Brain (organoid and tissue), 16 donors: ENCODE measurements at places on chromosomes 2 and 18. TPM values are rescaled to one million over a fixed set of nuclear protein-coding genes. Genes with fewer than 3 reads are reported as not detected.

GRCh38 chr2:160279813-160280465, 79.9 kb upstream of the ITGB6 start:
- DNase-seq, result no peak

DNA sequence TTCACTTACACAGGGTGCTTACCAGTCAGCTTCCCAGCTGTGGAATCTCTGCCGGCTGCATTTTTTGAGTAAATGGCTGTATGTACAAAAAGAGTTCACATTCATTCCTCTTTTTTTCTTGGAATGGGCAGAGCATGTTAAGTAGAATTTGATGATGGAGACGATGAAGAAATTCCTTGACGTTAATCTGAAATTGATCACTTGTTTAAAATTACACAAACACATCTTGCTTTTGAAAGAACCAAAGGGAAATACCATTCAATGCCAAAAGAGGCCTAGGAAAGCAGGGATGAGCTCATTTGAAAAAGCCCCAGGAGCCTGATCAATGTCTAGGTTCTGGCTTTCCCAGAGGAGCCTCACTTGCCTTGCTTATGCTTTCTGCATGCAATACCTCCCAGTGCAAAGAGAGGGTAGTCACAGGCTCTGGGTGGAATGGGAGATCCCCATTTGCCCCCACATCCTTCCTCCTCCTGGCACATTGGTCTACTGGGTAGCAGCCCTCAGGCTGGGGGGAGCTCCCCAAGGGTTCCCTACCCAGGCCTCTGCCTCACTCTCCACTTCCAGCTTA, 12.3 kb upstream of the SMAD7 start:
- no peak for DNase-seq

GRCh38 chr2:113705982-113706523, 50.4 kb downstream of the SLC35F5 start:
- no peak for DNase-seq

- DNase-seq, result no peak
Observed at GRCh38 chr2:171210864-171211431, 50.3 kb upstream of the TLK1 start.

- no peak for DNase-seq
Observed at GRCh38 chr2:238905224-238905623, 57.3 kb downstream of the TWIST2 start.

The FBXO48 gene
- 0.64 TPM for polyA plus RNA-seq

The MTCL1 gene
- 26.5 TPM for polyA plus RNA-seq

The FSHR gene
- polyA plus RNA-seq, result not detected

The RAMP1 gene
- 75.7 TPM for polyA plus RNA-seq

The SNORC gene
- 16.9 TPM for polyA plus RNA-seq

The CACNB4 gene
- 1.1 TPM for polyA plus RNA-seq
